Bronchial epithelial cell (primary cell): ENCODE measurements at places on chromosomes 1 and 21.
A peak's percentile ranks its signal among the peaks of the same experiment; 100 is the strongest.

DNA sequence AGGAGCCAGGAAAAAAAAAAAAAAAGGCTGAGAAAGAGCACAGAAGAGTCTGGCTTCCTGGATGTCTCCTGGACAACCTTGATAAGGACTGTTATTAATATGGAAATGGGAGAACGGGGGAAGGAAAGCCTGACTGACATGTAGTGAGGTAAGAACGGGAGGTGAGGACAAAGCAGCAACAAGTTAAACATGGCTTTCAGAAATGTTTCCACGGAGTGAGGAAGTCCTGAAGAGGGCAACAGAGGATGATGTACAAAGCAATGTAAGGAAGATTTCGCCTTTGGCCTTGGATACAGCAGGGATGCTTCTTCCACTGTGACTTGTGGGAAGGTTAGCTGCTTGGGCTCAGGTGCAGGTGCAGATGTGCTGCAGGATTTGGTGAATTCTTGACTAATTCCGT, 11.9 kb upstream of the NIBAN1 start:
- peak; percentile 43 for DNase-seq

- DNase-seq = no peak
Measured at GRCh38 chr1:237756304-237756967, 134.3 kb downstream of the ZP4 start.

DNA sequence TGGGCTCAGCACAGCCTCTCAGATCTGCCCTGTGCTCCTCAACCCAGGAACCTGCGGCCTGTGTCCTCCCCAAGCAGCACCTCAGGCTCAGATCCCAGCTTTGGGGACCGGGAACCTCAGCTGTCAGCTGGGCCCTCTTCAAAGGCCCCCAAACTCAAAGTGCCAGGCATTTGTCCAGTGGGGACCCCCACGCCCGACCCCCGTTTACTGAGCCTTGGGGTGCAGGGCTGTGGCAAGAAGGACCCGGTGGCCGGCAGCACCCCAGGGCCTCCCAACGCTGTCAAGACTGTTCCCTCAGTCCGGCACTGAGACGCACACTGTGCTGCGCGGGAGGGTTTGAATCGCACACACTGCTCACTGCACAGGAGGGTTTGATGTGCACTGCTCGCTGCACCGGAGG, 35.0 kb downstream of the MORN1 start:
- DNase-seq = no peak

DNA sequence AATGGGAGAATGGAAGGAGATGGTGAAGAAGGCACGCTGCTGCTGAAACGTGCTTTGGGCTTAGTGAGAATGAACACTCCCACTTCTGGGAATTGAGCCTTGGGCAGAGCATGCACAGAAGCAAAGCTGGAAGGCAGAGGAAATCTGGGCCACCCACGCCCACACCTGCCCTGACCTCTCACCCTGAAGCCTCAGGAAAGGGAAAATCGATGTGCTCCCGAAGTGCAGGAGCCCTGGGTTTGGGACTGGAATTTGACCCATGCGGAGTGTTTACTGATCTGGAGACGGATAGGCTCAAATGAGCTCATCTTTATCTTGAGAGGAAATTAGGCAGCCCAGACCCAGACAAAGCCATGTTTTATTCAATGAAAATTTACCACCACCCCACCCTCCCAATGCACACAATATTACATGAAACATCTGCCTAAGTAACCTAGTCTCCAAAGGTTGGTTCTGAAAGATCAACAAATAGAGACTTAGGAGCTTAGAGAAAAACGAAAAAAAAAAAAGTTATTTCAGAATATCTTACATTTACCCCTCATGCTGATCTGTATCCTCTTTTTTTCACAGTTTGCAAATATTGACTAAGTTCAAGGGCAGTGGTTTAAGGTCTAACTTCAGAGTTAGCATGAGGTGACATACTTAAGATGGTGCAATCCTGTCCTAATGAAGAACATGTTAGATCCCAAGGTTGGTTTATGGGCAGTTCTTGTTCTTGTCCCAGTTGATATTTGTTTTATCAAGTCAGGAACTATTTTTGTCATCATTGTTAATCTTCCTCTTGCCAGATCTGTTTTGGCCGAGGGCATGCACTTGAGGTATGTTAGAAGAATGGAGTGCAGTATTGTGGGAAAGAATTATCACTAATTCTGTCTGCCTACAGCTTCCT, 63.0 kb downstream of the PROX1 start:
- DNase-seq = no peak

GRCh38 chr1:109669246-109669948, 1.5 kb downstream of the GSTM2 start:
- no peak for DNase-seq

GRCh38 chr21:44846485-44847260, 26.8 kb downstream of the PTTG1IP start:
- DNase-seq = peak; percentile 48

DNA sequence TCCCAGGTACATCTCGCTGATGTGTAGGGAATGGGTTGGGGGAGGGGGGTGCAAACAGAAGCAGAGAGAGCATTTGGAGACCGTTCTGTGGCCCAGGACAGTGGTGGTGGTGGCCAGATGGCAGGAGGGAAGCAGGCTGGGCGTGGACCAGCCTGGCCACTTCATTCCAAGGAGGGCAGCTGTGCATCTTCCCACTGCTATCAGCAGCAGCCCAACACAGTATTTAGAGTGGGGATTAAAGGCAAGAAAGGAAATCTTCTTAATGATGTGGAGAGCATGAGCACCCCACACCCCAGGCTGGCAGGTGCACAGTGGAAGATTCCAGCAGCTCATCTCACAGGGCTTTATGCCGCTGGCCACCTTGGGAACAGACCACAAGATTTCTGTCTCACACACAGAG, 198.7 kb downstream of the NPHP4 start:
- no peak for DNase-seq

- peak; percentile 47 for DNase-seq
Measured at GRCh38 chr1:22140694-22141093, 2.2 kb downstream of the WNT4 start.

DNA sequence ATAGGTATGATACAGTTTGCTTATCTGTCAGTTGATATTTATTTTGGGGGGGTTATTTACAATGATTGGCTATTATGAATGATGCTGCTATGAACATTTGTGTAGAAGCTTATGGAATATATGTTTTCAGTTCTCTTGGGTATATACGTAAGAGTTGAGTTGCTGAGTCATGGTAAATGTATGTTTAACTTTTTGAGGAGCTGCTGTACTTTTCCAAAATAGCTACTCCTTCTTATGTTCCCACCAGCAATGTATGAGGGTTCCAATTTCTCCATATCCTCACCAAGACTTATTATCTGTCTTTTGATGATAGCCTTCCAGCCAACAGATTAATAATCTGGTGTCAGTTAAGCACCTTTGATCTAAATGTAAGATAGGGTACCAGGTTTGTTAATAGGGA, 11.9 kb downstream of the SOAT1 start:
- DNase-seq = peak; percentile 8

DNA sequence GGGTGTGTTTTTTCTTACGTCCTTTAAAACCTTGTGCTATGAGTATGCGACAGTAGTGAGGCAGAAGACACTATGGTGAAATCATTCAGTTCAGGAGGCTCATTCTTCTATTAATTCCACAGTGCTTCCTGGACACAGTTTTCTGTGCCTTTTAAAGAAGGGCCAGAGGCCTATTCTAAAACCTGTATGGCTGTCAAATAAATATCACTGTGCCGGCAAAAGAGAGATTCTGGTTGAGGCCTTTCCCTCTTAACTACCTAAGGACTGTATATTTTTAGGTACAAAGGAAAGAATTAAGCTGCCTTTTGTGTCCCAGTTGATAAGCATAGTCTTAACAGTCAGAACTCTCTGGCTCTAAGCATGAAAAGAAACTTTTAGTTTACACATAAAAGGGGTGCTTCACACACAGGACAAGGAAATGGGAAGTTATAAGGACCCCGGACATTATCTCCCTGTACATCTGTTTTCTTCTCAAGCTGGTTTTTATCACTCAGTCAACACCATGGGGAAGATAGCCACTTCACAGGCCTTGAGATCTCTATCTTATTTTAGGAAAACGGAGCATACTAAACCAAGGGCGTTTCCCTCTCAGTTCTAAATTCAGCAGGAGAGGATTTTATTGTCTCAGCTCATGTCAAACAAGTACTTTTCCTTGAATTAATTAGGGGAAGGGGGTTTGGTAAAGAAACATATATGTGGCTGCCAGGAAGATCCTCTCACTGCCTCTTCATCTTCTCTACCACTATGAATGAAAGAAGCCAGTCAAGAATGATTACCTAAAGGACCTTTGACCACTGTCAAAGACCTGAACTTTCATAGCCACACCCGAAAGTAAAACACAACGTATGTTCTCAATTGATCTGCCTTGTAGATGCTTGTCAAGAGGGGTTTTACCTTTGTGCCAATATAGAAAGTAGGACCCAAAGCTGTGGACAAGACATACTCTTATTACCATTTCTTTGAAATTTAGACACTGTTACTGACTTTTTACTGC, 71.4 kb upstream of the HSPA13 start:
- no peak for DNase-seq

GRCh38 chr1:11705596-11705995, 14.1 kb downstream of the DRAXIN start:
- no peak for DNase-seq

DNA sequence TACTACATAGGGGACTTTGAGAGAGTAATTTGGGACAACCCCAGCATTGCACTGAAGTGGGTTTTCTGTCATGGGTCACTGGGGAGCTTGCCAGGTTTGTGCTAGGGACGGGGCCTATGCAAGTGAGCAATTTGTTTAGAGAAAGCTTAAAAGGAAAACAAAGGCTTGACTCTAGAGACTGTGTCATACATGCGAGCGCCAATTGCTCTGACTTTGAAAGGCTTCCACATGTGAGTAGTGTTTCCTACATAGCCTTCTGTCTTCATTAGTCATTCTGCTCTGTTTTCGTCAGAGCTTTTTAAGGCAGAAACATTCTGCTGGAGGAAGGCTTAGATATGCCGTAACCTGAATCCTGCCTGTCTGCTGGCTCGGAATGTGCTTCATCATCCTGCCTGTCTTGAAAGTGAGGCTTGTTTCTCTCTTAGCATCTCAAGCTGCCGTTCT, 28.4 kb downstream of the TRIM45 start:
- DNase-seq = peak; percentile 100

DNA sequence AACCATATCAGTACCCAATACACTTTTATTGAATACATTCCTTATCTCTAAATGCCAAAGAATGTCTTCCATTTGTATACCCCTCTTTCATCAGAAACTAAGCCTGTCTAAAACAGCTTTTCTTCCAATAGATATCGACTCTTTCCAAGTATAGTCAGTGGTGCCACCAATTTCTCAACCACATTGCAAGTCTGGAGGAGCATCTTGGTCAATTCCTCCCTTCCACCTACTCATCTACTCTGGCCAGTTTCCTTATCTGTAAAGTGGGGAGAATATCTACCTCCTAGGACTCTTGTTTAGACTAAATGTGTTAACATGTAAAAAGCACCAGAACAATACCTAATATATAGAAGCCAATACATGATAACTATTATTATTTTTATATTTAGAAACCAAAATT, 28.5 kb upstream of the FGGY start:
- DNase-seq = no peak

- DNase-seq = no peak
Measured at GRCh38 chr21:46060596-46061061, 37.3 kb upstream of the COL6A2 start.

- DNase-seq = peak; percentile 25
Measured at GRCh38 chr1:54337928-54338327, 68.3 kb downstream of the SSBP3 start.

- DNase-seq = no peak
Measured at GRCh38 chr1:9737671-9738070, 86.1 kb downstream of the CLSTN1 start.

DNA sequence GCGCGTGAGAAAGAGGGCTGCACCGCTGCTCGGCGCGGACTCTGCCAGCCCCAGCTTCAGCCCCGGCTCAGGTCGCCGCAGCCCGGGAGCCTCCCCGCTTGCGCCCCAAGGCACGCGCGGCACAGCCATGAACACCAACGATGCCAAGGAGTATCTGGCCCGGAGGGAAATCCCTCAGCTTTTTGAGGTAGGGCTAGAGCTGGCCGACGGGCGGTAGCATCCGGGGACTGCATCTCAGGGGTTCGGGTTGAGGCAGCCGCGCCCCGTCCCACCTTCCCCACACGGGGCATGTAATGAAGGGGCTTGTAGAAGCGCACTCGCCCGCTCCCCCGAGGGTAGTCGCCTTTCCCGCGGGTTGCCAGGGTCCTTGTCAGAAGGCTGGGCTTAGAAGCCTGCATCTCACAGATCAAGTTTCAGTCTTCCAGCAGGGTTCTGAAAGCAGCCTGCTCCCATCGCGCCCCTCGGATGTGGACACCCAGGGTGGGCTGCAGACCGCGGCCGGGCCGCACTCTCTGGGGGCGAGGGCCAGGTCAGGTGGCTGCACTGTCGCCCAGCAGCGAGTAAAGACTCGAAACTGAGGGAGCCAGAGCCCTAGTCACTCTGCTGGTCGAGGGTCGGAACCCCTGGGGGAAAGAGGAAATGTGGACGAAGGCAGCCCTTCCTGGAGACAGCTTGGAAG, 507 bp downstream of the AK5 start:
- no peak for DNase-seq

DNA sequence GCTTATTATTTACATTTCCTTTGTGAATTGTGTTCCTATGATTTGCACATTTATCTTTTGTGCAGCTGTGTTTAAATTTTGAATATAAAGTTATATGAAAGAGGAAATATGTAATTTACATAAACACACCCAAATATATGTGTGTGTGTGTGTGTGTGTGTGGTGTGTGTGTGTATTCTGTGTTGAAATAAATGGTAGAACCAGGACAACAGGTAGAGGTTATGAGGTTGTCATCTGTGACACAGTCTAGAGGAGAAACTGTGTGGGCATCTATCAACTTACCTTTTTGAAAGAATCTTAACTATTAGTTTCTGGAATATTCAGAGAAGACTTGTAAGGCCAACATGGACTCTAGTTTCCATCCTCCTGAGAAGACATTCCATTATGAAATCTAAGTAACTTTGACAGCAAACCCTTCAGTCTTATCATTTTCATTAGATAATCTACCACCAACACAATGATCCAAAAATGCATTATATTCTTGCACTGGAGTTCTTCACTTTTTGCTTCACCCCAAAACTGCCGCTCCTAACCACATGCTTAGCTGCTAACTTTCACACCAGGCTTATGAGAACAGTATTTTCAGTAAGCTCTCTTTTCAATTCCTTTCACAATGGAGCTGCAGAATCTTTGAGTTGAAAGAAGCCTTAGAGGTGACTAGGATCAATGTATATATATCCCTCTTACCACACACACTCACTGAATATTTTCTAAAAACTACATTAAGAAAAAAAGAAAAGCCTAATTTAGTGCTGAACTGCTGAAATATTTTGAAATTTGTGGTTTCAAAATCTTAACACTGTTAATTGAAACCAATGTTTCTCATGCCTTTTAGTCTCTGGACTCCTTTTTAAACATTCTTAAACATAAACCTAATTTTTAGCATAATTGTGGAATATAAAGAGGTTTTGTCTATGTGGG, 21.8 kb downstream of the PTPRC start:
- no peak for DNase-seq
